ENCODE measurements at places on chromosomes 4 and X.

DNA sequence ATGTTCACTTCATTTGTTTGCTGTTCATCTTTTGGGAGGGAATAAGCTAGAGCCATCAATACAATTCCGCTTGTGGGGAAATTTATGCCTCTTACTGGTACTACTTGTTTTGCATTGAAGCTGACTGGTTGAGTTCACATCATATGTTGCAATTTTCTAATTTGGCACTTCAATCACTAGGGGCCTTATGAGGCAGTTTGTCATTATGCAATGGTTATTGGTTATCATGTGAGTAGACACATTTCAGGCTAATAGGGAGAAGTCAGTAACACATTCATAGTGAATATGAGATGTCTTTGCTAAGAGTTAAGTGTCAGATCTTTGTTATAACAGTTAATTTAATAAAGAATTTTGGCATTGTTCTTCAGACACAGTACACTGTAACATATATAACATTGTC, 5.0 kb downstream of the RPL36A start:
- no peak for DNase-seq

DNA sequence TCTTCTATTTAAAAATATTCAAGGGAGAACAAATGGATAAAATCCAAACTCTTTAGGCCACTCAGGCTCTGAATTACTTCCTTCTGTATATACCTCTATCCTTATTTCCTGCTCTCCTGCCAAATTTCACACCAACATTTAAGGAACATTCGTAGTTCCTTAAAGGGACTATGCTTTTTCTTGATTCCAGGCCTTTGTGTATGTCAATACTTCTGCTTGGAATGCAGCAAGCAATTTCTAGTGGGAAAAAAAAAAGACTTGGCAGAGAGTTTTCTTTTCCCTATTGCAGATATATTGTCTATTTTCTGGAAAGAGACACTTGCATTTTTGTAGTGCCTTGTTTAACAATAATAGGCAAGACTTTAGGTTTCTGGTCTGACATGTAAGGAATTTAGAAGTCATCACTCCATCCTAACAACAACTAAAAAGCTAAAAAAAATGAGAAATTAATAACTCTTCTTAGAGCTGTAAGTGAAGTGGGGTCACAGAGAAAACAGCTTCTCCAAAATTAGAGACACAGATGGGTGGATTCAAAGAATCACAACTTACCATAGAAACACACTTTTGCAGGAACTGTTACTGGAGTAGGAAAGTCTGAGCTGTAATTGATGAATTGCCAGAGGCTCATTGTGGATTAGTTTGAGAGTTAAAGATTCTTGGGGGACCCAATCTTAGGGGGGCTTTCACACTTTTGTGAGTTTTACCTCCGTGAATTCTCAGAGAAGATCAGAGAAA, 2.1 kb upstream of the ADH5 start:
- no peak for DNase-seq

GRCh38 chr4:8523175-8523574, 57.0 kb upstream of the GPR78 start:
- DNase-seq = no peak

DNA sequence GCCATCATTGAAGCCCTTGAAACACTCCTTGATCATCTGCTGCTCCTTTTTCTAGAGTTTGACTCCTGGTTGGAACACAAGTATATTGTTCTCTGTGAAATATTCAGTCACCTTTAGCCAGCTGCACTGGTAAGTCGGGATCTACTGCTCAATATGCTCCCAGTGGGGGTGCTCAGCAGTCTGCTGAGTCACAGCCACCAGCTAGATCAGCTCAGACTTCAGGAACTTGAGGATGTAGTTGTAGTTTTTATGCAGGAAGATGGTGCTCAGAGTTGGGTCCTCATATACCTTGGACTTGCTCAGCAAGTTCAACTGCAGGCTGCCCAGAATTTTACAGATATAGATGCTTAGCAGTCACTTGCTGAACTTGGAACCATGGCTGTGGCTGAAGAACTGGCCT, 202.5 kb upstream of the RPL34 start:
- DNase-seq = no peak

DNA sequence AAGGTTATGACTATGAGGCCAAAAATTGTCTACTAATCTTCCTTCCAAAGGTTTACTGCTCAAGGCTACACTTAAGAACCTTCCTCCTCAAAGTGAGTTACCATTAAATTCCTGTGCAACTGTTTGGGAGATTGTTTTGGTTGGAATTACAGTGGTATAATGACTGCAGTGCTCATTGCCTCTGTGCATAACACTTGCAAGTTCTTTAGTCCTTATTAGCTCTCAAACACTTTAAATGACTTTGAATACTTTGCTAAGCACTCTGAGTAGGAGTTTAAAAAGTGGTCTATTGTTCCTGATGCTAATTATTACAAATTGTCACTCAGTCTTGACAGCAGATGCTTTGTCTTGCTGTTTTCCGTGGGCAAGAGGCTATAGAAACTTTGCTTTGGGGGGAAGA, 422.8 kb upstream of the PABPC4L start:
- DNase-seq = no peak

- peak; percentile 30 for DNase-seq
Measured at GRCh38 chrX:129678614-129679195, 23.9 kb upstream of the APLN start.

DNA sequence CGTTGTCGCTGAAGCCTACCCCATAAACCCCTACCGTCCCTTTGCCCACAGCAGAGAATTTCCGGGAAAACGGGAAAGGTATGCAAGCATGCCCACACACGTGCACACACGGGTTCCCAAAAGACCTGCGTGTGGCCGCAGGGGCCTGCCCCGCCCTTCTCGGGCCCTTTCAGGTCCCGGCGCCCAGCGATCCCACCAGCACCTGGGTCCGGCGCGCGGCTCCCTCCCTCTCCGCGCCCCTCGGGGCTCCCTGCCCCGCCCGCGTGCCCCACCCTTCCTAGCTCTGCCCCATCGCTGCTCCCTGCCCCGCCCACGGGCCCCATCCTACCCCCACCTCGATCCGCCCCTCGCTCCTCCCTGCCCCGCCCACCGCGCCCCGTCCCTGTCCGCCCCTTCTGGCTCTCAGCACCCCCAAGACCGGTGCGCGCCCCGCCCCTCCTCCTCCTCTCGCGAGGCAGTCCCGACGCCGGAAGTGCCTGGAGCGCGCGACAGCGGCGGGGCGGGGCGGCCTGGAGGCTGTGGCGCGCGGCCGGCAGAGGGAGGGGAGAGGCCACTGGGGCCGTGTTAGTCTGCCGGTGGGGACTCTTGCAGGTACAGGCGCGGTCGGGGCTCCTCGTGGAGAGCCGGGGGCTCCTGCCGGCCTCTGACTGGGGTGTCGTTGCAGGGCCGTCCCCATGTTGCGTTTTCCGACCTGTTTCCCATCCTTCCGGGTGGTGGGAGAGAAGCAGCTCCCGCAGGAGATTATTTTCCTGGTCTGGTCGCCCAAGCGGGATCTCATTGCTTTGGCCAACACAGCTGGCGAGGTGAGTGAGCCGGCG, at the start of gene ANAPC4:
TSS of gene ANAPC4 (plus strand) at position 510 of the 818 bp plus-strand sequence. CDS start at position 675, 165 bp downstream.
- DNase-seq = peak; percentile 90

- DNase-seq = no peak
Measured at GRCh38 chr4:144504883-144505282, 141.1 kb upstream of the HHIP start.

DNA sequence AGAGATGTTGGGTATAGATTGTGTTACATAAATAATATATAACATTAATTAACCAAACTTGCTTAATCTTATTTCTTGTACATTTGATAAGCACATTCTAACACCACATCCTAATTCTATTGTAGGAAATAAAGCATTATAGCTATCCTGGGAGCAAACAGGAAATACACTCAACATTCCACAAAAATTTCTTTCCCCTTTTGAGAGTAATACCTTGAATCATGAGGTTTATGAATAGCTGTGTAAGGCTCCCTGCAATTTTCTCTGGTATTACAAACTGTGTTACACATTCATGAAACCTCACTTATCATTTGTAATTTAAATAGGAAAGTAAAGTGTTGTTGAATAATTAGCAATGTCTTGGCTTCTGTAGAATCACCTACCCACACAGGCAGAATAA, 95.1 kb downstream of the TMEM47 start:
- DNase-seq = no peak

DNA sequence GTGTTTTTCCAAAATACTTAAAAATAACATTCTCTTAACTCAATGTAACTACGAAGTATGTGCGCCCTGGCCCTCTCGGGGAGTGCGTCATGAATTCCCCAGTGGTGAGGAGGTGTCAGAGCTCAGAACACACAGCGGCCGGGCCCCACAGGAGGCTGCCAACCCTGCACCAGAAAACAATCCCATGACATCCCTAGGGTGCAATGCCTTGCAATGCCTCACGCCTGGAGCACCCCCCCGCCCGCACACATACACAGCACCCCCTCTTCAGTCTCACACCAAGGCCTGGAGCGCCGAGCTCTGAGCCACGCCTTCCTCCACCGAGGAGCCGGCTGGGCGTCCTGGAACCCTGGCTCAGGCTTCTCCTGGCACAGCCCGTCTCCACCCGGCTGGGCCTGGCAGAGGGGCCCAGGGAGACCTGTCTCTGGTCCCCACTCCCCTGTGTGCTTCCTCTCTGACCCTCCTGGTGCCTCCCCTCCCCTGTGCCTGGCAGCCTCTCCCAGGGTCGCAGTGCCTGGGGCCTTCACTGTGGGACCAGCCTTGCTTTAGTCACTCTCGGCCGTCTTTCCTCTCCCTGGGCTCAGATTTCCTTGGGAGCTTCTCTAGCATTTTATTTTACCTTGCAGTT, 108.2 kb upstream of the ADRA2C start:
- DNase-seq = no peak

DNA sequence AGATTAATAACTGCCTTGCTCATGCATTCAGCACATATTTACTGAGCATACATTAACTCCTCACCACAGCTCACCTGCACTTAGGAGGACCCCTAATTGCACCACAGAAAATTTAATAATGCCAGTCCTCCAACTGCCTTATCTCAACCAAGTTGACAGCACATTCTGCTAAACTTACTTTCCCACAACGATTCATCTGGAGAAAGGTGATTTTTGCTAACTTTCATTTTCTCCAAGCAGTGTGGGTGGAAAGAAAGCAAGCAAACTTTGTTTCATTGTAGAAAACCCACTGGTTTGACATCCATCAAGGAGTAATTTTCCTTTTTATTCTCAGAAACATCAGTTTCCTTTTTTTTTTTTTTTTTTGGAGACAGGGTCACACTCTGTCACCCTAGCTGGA, 49.1 kb downstream of the RASGEF1B start:
- DNase-seq = no peak

DNA sequence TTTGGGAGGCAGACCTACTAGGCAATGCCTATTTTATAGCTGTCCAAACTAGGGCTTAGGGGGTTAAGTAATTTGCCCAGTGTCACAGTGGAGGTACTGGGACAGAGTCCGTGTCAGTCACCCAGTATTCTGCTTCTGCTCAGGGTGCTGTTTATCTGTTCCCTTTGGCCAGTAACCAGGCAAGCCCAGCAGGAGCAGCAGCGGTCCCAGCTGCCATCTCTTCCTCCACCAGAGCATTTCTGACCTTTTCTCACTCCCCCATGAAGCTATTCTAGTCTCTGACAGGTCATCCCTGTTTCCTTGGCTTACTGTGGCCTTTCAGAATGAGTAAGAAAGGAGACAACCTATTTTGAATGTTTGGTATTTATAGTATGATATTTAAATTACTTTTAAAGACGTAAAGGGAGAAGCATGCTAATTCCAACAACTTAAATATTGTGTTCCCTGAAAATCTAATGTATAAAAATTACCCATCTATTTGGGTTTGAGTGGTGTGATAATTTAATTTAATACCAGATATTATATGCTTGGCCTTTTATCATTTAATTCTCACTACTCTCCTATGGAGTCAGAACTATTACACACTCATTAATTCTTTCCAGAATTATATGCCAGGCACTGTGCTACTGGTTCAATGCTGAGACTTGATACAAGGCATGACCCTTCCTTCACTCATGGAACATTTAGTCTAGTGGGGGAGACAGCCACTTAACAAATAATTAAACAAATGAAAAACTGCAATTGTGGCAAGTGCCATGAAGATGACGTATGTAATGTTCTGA, 60.6 kb downstream of the RPS6KA3 start:
- no peak for DNase-seq

GRCh38 chr4:54066718-54067129, 2.3 kb upstream of the CHIC2 start:
- no peak for DNase-seq

GRCh38 chrX:31421441-31421840, 349.6 kb upstream of the FTHL17 start:
- DNase-seq = no peak

GRCh38 chrX:107551546-107551945, 76.8 kb upstream of the PRPS1 start:
- no peak for DNase-seq

GRCh38 chr4:2515830-2516550, 20.5 kb upstream of the FAM193A start:
- DNase-seq = no peak

DNA sequence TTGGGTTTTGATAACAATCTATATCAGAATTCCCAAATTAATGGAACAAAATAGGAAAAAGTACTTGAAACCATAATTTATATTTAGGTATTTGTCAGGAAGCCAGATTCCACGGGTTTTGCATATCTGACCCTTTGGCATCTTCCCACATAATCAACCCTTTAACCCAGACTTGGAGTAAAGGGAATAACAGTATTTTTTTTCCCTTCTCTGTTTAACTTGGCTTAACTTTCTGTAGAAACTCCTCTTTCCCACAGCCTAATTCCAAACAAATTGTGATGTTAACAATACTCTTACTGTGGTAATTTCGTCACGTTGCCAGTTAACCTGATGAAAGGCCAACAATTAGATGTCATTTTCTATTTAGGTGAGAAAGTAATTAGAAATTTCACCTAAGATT, 49.4 kb upstream of the GUCY1A1 start:
- no peak for DNase-seq

DNA sequence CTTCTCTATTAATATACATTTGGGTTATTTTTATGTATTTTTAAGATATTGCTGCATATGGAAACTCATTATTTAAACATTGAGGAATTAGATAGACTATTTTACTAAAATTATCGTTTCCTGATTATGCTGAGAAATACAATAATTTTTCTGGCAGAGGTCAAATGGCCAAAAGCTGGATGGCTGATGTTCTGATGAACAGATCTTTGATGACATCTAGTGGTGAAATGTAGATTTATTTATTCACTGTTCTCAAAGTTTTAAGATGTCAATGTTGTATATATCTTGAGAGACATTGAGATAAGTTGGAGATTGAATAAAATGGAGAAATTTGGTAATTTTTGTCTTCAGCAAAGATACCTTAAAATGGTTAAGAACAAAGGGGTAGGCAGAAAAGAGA, 96.2 kb downstream of the UGT8 start:
- peak; percentile 1 for DNase-seq

GRCh38 chr4:55491486-55491885, 55.2 kb downstream of the CLOCK start:
- no peak for DNase-seq

GRCh38 chr4:141435446-141436225, 200.7 kb upstream of the IL15 start:
- no peak for DNase-seq

- no peak for DNase-seq
Measured at GRCh38 chr4:37268319-37268718, 23.8 kb downstream of the NWD2 start.

DNA sequence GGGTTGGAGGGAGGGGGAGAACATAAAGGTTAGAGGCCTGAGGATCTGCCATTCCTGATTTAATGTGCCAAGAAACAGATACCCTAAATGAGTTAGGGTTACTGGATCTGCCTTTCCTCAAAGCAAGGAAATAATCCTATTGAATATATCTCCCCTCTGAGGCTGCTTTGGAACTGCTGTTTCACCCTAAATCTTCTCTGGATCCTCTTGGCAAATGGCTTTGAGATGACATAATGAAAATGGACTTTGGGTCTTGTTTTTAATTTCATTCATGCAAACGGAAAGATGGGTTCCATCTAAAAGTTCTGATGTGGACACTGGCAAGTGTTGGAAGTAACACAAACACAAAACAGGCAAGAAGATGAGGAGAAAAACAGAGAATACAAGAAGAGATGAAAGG, 23.0 kb upstream of the MAOA start:
- DNase-seq = no peak

Measured in central memory CD4-positive, alpha-beta T cell (primary cell).